ENCODE measurements at places on chromosomes 3 and 15. TPM values are rescaled to one million over a fixed set of nuclear protein-coding genes. Genes with fewer than 3 reads are reported as not detected.
A peak's percentile ranks its signal among the peaks of the same experiment; 100 is the strongest.

DNA sequence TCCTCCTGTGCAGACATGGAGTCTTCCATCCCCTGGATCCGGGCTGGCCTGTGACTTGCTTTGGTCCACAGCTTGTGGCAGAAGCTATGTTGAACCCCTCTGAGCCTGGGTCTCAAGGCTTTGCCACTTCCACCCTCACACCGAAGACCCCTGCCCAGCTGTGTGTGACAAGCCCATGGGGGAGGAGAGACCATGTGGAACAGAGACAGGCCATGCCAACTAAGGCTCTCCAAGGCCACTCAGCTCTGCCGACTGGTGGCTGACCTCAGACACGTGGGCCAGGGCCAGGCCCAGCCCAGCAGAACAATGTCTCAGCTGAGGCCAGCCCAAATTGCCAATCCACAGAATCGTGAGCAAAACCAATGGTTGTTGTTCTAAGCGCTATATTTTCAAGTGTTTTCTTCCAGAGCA lies 16.4 kb upstream of the CFAP100 start:
- DNase-seq = no peak

DNA sequence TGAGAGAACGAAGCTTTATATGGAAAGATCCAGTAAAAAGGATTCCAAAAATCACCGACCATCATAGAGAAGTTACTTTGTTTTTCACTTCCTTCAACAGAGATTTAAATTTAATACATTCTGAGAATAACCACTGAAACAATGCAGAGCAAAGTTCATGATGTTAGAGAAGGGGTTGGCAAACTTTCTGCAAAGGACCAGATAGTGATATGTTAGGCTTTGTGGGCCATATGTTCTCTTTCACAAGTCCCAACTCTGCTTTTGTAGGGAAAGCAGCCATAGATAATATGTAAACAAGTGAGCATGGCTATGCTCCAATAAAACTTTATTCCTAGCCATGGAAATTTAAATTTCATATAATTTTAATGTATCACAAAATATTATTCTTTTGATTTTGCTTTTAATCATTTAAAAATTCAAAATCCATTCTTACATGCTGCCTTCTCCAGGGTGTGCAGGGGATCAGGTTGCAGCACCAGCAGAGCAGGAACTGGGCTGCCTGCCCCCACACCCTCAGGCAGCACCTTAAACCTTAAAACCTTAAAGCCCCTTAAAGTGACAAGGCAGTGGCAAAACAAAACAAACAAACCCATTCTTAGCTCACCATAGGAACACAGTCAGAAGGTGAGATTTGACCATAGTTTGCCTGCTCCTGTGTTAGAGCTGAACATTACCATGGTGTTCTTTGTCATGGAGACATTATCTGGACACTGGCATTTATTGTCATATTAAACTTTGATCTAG lies 16.9 kb upstream of the IGSF10 start:
- no peak for DNase-seq

Gene PLA2G4B
- 16.4 TPM for polyA plus RNA-seq

DNA sequence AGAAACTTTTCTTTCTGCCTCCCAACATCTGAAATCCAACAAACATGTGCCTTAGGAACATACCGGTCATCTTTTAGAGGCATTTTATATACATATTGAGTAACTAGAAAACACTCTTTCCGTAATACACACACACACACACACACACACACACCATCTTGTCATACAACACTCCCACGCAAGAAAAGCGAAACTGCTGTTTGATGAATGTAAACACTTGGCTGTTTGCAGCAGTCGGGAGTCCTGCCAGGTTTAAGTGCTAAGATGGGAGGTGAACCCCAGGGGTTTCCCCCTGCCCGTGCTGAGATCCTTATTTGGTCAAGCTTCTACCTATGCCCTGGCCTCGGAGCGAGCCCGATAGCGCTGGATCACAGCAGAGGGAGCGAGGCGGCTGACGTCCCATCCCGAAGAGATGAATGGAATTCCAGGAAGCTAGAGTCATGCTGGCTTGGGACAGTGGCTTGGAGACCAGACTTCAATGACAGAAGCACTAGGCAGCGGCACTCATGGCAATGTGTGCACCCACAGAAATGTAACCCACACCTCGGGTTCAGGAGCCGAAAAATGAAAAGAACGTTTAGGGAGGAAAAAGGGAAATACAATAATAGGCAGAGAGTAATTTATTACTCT lies 1.3 kb upstream of the THBS1 start:
- peak; percentile 62 for DNase-seq

- DNase-seq = no peak
These were observed 176.1 kb upstream of the THBS1 start for GRCh38 chr15:39404767-39405181.

All from renal pelvis (tissue), 12 donors.